ENCODE measurements at places on chromosomes 1 and 21. TPM values are rescaled to one million over a fixed set of nuclear protein-coding genes. Genes with fewer than 3 reads are reported as not detected.

Gene RC3H1
- 26.6 TPM for total RNA-seq

Gene DCDC2B
- not detected for total RNA-seq

Gene OSCP1
- 2.7 TPM for total RNA-seq

GRCh38 chr1:159854116-159854692, 8.3 kb downstream of the VSIG8 start:
- DNase-seq: peak; percentile 42

GRCh38 chr1:235357485-235358373, 9.5 kb upstream of the TBCE start:
- DNase-seq: no peak

GRCh38 chr1:92118826-92119225, 38.7 kb downstream of the BTBD8 start:
- no peak for DNase-seq

Gene PHGDH
- total RNA-seq: 138 TPM

DNA sequence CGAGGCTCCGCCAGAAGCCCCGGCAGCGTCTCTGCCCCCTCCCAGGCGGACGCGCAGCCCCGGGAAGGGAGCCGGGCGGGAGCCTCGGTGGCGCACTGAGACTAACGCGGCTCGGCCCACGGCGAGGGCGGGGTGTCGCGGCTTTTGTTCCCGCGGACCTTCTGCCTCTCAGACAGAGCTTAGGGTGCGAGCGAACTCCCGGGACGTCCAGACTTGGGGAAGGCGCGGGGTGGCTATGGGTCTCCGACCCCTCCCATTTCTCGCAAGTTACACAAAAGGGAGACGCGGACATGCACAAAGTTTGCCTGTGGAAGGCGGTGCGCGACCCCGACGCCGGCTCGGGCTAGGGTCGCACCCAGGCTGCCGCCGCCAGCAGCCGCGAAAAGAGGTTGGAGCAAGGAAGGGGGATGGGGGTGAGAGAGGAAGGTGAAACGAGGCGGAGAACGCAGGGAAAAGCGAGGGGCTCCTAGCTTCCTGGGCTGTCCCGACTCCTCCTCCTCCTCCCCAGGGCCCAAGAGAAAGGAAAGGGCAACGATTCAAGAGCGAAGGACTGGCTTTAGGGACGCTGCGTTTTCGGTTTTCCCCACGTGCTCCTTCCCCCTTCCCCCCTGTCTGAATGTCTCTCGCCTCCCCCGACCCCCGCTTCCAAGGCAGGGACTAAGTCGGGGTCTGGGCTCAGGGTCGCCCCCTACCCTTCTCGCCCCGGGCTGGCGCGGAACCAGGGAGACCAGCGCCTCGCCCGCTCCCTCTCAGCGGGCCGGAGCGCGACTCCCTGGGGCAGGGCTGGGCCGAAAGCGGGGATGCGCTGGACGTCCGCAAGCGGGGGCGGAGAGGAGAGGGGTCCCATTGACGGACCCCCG, 729 bp downstream of the APP start:
- DNase-seq: peak; percentile 60

GRCh38 chr1:31981972-31982371, 31.7 kb upstream of the KHDRBS1 start:
- DNase-seq: peak; percentile 45

- no peak for DNase-seq
Observed at GRCh38 chr21:37660709-37661108, 255.5 kb downstream of the KCNJ6 start.

DNA sequence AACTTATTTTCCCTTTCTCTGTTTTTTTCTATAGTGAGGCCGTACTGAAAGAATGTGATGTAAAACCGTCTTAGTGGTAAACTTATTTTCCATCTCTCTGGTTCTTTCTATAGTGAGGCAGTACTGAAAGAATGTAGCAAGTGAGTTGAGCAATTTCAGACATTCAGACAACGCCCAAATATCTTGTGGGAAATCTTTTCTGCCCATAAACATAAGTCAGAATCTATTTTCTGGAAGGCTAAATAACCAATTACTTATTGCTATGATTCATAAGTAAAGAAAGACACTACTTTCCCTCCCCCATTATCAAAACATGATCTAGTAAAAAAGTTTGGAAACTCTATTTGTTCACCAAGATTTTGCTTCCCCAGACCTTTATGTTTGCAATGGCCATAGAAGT, 18.8 kb upstream of the SCCPDH start:
- no peak for DNase-seq

DNA sequence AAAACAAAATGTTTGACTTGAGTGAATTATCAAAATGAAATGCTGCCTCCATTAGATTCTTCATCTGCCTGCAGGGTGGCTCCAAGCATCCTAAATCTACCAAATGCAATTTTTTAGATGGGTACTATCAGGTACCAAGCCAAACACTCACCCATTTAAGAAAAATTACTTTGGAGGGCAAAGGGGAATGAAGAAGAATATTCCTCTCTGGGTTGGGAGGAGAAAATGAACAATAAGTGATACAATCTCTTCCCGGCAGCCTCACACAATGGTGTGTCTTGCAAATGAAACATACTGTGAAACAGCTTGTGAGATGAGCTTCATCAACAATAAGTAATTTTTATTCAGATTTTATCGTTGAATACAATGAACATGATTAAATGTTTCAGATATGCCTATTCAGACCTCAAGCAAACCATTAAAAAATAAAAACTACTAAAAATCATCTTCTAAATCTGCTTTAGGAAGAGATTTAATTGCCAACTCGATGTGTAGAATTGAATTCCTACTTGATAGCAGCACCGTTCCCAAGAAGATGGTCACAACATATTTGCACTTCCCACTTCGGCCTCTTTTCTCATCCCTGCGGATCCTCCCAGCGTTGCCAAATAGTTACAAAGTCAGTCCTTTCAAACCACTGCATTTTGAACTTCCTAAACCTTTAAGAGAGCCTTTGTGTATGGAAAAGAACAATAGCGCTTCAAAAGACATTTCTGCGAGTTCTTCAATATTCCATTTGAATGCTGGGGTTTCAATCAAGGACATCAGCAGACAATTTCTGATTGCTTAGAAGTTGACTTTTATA, 2.7 kb downstream of the DAB1 start:
- no peak for DNase-seq

Gene GCSAML
- total RNA-seq: not detected

DNA sequence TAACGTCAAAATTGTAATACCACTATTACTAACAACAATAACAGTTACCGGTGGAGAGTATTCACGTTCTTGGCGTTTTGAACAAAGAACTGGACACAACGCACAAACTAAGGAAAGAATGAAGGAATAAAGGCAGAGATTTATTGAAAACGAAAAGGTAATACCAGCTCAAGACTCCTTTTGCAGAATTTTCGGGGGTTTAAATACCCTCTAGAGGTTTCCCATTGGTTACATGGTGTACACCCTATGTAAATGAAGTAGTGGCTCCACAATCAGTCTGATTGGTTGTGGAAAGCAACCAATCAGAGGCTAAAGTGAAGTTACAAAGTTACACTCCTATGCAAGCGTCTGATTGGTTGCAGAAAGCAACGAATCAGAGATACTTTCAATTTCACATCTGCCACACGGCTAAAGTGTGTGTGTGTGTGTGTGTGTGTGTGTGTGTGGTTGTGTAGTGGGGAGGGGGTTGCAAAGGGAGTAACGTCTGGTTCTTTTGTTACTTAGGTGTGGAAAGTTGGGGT, 1.1 kb upstream of the GTF2B start:
- DNase-seq: peak; percentile 19

GRCh38 chr1:156121457-156121856, 6.9 kb downstream of the LMNA start:
- DNase-seq: no peak

- peak; percentile 28 for DNase-seq
Observed at GRCh38 chr1:218344814-218345672, at the start of gene TGFB2. Gene TGFB2 (plus strand): TSS chr1:218345336. CDS start chr1:218346702, 1,366 bp downstream.

- no peak for DNase-seq
Observed at GRCh38 chr1:101420406-101420805, 183.6 kb downstream of the S1PR1 start.

GRCh38 chr1:34924759-34925555, 4.5 kb downstream of the DLGAP3 start:
- DNase-seq: peak; percentile 74

DNA sequence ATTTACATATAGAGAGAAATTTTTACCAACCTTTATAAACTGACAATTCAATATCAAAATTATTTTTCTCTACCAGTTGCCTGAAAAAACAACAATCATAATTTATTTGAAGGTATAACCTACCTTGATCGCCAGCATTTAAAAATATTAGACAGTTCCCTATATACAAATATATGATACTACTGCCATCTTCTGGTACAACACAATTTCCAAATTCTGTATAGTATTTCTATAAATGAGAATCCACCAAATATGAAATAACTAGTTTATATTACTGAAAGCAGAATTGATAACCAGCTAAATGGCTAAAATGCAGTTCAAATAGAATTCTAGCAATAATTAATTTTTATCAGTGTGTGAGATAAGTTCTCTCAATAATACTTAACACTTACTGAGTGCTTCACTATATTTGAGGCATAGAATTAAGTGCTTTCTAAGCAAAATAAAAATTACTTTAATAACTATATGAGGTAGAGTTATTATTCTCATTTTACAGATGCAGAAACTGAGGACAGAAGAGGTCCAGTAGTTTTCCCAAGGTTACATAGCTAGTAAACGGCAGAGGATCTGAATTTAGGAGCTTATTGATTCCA, 75.6 kb downstream of the PIGK start:
- DNase-seq: no peak

DNA sequence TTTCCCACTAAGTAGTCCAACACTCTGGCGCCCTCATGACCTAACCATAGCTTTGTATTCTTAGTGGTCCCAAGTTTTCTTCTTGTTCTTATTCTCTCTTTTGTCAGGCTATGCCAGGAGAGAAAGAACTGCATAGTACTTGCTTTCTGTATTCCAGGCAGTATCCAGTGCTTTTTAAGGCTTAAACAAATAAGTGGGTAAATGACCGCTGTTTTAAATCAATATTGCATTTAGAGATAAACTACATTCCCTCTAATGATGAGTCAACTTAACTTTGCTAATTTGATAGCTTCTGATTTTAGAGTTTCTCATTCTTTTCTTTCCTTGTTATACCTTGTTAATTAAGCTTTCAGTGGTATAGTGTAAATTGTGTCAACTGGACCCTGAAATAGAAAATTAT, 139.6 kb downstream of the ZP4 start:
- DNase-seq: no peak

DNA sequence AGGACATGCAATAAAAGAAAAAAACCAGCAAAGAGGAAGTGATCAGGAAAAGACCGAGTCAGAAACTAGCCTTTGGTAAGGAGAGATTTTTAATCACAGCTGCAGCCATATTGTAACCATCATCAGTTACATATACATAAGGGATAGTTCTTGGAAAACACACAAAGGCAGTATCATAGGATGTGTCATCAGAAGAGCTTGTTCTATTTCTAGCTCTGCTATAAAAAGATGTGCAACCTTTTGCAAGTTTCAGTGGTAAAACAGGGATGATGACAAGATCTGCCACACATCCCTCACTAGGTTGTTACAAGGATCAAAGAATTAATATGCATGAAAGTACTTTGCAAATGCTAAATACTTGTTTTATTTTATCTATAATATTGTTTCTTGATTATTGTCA, 342.0 kb downstream of the VAV3 start:
- no peak for DNase-seq

- no peak for DNase-seq
Observed at GRCh38 chr1:204154568-204155255, 2.9 kb upstream of the ETNK2 start.

Gene TTLL10
- total RNA-seq: not detected

DNA sequence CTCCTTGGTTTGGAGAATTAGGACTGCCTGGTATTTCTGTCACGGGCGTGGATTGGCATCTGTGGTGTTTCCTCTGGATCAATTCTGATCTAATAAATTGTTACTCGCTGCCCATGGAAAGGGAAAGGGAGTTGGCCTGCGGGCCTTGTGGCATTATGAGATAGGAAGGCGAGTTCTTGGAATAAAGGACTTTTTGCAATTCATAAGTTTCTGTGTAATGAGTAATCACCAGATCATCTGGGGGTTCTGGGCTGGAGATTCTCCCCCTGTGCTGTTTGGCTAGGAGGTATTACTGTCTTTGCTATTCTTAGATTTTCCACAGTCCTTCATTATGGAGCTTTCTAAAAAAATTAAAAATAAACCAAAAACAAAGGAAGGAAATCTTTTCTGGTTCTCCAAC, 315.9 kb downstream of the CAMTA1 start:
- no peak for DNase-seq

DNA sequence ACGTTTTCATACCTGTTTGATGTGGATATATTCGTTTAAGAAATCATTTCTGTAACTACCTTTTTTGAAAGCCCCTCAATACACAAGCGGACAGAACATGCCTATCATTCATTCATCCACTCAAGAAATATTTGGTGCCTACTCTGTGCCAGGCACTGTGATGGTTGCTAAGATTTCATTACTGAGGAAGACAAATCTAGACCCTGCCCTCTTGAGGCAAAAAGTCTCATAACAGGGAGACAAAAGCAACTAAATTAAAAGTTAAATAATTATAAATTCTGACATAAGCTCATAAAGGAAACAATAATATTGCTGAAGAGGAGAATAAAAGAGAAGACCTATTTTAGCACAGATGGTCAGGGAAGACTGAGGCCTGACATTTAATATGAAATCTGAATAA, 203.5 kb upstream of the ZNHIT6 start:
- DNase-seq: no peak

- DNase-seq: no peak
Observed at GRCh38 chr1:179807691-179808485, 64.8 kb downstream of the FAM163A start.

DNA sequence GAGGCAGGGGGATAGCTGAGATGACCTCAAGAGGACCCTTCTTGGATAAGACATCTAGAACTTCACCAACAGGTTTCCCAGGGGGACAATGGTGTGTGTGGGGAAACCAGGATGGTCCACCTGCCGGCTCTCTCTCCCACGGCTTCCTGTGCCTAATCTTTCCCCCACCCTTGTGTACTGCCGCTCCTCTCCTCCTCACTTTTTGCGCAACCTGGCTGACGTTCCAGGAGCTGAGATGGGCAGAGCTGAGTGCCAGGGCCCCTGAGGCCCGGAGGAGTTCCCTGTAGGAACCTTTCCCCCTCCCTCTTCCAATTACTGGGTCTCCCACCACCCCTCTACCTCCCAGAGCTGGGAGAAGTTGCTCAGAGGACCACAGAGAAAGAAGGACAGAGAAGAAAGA, 6.9 kb downstream of the SLC26A9 start:
- DNase-seq: no peak

Gene SLC16A4
- total RNA-seq: 0.48 TPM

DNA sequence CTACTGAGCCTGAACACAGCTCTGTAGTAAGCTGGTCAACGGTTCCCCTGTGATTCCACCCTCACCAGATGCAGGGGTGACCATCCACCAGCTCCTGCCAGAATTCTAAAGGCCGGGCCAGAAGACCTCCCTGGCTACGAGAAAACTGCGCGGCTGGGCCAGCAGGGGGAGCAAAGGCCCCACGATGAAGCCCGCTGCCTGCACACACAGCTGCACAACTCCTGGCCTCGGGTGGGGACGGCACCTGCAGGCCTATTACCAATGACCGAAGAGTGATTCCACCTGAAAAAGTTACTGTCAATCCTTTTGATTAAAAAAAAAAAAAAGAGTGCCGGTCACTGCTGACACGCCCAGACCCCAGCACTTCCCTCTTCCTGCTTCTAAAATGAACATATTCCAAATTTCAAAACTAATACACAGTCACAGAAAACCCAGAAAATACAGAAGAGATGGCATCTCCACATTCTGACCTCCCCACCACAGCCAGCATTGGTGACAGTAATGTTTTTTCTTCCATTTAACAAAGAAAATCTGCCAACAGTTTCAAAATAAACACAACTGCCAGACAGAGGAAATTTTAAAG, 49.8 kb upstream of the RIPK4 start:
- peak; percentile 71 for DNase-seq

GRCh38 chr1:156417401-156418020, 48.5 kb downstream of the RHBG start:
- no peak for DNase-seq

Gene OR2T5
- total RNA-seq: not detected
